ENCODE measurements at places on chromosomes 12 and 14. TPM values are rescaled to one million over a fixed set of nuclear protein-coding genes. Genes with fewer than 3 reads are reported as not detected.

VPS37B gene
- 52.4 TPM for total RNA-seq

VDR gene
- 0.42 TPM for total RNA-seq

DBX2 gene
- not detected for total RNA-seq

PSMA6 gene
- total RNA-seq = 128 TPM

RAD51AP1 gene
- total RNA-seq = 0.83 TPM

- no peaks in the 10 kb centered on the region for H3K36me3 ChIP-seq
- DNase-seq = no peak
- no peak overlapping the region for H3K27ac ChIP-seq
- no peak overlapping the region for H3K4me3 ChIP-seq
Measured at GRCh38 chr12:93146263-93146939, 217.3 kb upstream of the EEA1 start.

DNA sequence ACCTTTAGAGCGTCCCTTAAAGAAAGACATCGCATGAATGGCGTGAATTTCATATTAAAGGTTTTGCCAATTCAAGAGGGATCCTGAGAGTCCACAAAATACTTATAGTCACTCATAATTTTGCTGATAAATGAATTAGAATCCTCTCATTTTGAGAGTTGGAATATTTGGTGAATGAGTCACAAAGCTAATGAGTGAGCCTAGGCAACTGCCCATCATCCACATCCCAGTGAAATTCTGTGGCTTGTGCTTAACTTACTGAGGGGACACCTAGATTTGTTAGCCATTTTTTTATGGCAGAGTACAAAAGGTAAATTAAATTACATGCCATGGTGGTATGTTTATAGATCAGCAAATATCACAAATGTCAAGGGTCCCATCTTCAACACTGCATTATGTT is 12.7 kb upstream of the NOXRED1 start:
- DNase-seq = no peak
- H3K4me3 ChIP-seq = no peak overlapping the region
- no peak overlapping the region for H3K27ac ChIP-seq
- no peaks in the 10 kb centered on the region for H3K27me3 ChIP-seq

DNA sequence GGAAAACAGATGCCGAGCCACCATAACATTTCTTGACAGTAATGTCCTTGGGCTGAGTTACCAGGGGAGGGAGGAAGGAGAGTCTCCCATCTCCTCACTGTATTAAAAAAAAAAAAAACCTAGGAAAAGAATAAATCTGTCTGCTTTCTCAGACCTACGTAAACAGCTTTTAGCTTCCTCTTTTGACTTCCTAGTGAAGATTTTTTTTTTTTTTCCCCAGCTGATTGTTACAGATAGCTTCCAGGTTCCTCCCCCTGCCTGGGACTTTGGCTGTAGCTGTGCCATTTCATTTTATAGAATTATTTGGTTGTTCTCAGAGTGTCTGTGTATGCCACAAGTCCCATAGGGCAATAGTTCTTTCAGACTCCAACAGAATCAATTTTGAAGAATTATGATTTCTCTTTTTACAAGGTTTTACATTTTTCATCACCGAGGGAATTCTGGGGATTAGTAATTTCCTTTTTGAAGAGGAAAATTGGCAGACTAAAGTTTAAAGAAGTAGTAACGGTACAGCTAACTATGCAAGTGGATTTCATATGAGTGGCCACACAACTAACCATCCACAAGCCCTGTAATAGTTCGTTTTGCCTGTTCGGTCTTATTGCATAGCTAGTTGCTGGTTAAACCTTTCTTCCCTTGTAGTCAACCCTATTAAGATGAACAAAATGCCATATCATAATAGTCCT is 23.1 kb upstream of the GNS start:
- peaks cover 6% of the 10 kb centered on the region for H3K27me3 ChIP-seq
- H3K4me3 ChIP-seq = peak overlapping the region; percentile 65
- no peak overlapping the region for H3K27ac ChIP-seq
- peaks cover 21% of the 10 kb centered on the region for H3K4me1 ChIP-seq
- no peaks in the 10 kb centered on the region for H3K36me3 ChIP-seq

GRCh38 chr12:42129595-42130204 is 15.0 kb downstream of the GXYLT1 start:
- no peaks in the 10 kb centered on the region for H3K36me3 ChIP-seq
- H3K4me1 ChIP-seq = peaks cover 11% of the 10 kb centered on the region
- H3K27ac ChIP-seq = no peak overlapping the region
- no peak overlapping the region for H3K4me3 ChIP-seq
- H3K27me3 ChIP-seq = no peaks in the 10 kb centered on the region
- no peak for DNase-seq

DNA sequence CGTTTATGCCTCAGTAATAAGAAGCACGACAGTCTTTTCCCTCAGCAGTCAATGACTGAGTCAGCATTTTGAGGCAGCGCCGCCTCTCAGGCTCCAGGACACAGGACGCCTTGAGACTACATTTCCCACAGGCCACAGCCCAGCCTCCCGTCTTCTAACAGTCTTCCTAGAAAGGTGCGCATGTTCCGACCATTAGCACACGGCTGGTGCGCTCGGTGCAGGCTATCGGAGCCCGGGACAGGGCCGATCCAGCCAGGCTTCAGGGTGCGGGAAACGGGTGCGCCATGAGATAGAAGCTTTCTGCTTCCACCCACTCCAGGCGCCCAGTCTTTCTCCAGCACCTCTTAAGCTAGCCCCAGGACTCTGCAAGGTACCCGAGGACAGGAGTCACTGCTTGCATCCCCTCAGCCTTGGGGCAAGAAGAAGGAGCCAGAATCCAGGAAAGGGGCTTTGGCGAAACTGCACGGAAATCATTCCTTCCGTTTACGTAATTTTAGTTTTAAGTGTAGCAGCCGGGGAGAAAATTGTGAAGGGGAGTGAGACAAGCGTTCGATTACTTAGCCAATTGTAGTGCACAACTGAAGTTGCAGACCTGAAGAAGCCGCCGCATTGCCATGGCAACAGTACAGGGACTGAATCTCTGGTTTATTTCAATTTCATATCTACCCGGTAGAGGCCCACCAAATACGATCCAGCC is 54.0 kb downstream of the ZNF641 start:
- no peaks in the 10 kb centered on the region for H3K27me3 ChIP-seq
- peak overlapping the region; percentile 11 for H3K27ac ChIP-seq
- peak; percentile 93 for DNase-seq
- H3K36me3 ChIP-seq = no peaks in the 10 kb centered on the region
- H3K4me1 ChIP-seq = peaks cover 4% of the 10 kb centered on the region

DNA sequence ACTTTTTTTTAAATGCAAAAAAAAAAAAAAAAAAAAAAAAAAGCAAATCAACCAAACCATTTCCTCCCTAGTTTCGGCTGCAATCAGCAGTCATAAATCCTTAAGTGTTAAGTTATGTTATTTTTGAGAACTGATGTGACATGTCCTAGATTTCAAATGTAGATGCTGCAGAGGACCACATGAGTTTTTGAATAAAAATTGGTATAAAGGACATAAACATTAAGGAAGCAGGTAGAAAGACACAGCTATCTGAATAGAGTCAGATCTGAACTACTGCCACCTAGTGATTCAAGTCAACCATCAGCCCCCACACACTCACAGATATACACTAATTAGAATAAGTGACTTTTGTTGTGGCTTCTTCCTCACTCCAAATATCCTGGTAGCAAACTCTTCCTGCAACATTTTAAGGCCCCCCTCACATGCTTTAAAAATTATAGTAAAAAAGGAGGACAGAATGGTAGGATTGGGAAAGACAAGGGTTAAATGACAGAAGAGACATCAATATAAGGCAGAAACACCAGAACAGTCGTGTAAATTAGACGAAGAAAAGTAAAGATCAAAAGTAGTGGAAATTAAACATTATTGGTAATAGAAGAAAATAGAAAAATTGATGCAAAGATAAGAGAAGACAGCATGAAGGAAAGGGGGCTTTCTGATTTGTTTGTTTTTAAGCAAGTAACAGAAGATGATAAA is 394.5 kb upstream of the ATP2B1 start:
- DNase-seq = no peak
- no peak overlapping the region for H3K4me3 ChIP-seq
- H3K27me3 ChIP-seq = no peaks in the 10 kb centered on the region
- no peaks in the 10 kb centered on the region for H3K36me3 ChIP-seq
- H3K27ac ChIP-seq = no peak overlapping the region

- H3K27me3 ChIP-seq = no peaks in the 10 kb centered on the region
- no peak for DNase-seq
- peaks cover 7% of the 10 kb centered on the region for H3K4me1 ChIP-seq
- H3K4me3 ChIP-seq = no peak overlapping the region
- no peaks in the 10 kb centered on the region for H3K36me3 ChIP-seq
- no peak overlapping the region for H3K27ac ChIP-seq
Measured at GRCh38 chr12:96403870-96404269, 3.6 kb upstream of the CDK17 start.

- H3K27ac ChIP-seq = no peak overlapping the region
- H3K27me3 ChIP-seq = no peaks in the 10 kb centered on the region
- H3K4me3 ChIP-seq = no peak overlapping the region
- H3K4me1 ChIP-seq = peaks cover 24% of the 10 kb centered on the region
- no peaks in the 10 kb centered on the region for H3K36me3 ChIP-seq
- DNase-seq = no peak
Measured at GRCh38 chr14:95192311-95192710, 35.0 kb upstream of the DICER1 start.

DNA sequence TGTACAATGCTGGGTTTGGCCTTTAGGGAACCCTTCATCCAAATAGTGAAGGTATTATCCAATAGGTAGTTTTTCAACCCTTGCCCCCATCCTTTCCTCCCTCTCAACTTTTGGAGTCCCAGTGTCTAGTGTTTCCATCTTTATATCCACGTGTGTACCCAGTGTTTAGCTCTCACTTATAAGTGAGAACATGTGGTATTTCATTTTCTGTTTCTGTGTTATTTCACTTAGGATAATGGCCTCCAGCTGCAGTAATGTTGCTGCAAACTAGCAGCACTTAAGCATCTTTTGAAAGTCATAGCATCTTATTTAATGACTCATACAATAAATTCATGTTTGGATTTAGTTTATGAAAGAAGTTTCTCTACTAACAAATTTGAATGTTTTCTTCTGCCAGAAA is 442.5 kb downstream of the NELL2 start:
- no peak overlapping the region for H3K27ac ChIP-seq
- H3K4me1 ChIP-seq = no peaks in the 10 kb centered on the region
- no peaks in the 10 kb centered on the region for H3K27me3 ChIP-seq
- no peak overlapping the region for H3K4me3 ChIP-seq
- H3K36me3 ChIP-seq = no peaks in the 10 kb centered on the region
